Neural progenitor cell (in vitro differentiated cells): ENCODE measurements at places on chromosomes 5 and 9. TPM values are rescaled to one million over a fixed set of nuclear protein-coding genes. Genes with fewer than 3 reads are reported as not detected.

Gene PCDHGA2
- 0.37 and 0.71 TPM in 2 replicates for total RNA-seq

Gene LECT2
- total RNA-seq: not detected in 2 replicates

Gene IFNW1
- total RNA-seq: not detected in 2 replicates

Gene LHX6
- total RNA-seq: 0.93 TPM in 1 of 2 replicates, not detected in the other

Gene FGF18
- 0.06 and 0.22 TPM in 2 replicates for total RNA-seq

Gene SHISAL2B
- total RNA-seq: 10.4 and 17.8 TPM in 2 replicates

Gene VAV2
- total RNA-seq: 12.9 and 19.0 TPM in 2 replicates

Gene CENPK
- 73.7 and 134 TPM in 2 replicates for total RNA-seq

Gene SLCO4C1
- total RNA-seq: 0.09 and 0.43 TPM in 2 replicates

Gene PNPLA7
- total RNA-seq: 0.13 and 0.31 TPM in 2 replicates
